Transverse colon (tissue), 4 donors: ENCODE measurements at places on chromosomes 11 and 22.

GRCh38 chr11:34273099-34273498 is 84.7 kb downstream of the ABTB2 start:
- no peak for DNase-seq

DNA sequence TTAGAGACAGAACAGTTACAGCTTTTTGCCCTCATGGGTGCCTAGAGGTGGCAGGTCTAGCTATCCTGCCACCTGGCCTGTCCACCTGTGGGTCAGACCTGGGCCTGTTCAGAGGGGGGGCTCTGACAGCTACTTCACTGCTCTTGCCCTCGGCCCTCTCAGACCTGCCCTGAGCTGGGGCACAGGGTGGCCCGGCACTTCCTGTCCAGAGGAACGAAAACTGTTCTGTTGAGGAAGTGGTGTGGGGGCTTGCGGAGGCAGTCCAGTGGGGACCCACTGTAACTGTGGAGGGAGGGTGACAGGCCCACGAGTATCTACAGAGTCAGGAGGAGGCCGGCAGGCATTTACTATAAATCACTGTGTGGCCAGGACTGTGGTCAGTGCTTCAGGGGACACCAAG is 16.2 kb downstream of the TESMIN start:
- DNase-seq = no peak

- no peak for DNase-seq
Observed at GRCh38 chr11:76214968-76215548, 8.8 kb upstream of the WNT11 start.

GRCh38 chr11:97332271-97332670 is 942.5 kb downstream of the JRKL start:
- DNase-seq = no peak

DNA sequence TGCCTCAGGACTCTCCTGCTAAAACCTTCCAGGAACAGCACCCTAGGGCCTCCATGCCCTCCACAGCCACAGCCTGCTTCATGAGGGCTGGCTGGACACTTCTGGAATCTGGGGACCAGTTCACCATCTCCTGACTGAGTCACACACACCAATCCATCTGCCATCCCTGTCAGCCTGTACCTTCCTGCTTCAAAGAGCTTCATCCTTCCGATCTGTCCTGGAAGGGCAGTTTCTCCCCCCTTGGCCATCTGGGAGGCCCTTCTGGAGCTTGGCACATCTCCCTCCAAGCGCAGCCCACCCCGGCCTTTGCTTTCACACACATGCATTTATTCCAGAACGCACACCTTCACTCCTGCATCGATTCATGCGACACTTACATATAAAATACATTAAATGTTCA is 13.0 kb downstream of the APBB1 start:
- DNase-seq = no peak

GRCh38 chr22:48369789-48370507 is 1457.7 kb downstream of the BRD1 start:
- peak; percentile 20 for DNase-seq

DNA sequence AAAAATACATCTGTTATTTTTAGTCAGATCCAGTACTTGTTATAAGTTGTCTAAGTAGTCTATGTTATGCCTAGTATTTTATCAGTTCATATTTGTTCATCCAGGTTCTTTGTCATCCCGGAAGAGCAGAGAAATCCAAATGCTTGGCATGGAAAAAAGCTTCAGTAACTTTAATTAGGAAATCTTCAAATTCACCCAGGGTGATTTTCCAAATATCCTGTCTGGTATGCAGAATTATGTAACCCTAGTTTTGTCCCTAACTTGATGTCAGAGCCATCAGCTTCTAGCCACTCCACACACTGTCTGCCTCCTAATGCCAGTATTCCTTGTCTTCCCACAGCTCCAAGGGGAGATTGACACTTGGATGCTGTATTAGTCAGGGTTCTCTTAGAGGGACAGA is 216.2 kb downstream of the ARHGAP42 start:
- no peak for DNase-seq

- no peak for DNase-seq
Observed at GRCh38 chr11:98107736-98108135, 913.0 kb upstream of the CNTN5 start.

DNA sequence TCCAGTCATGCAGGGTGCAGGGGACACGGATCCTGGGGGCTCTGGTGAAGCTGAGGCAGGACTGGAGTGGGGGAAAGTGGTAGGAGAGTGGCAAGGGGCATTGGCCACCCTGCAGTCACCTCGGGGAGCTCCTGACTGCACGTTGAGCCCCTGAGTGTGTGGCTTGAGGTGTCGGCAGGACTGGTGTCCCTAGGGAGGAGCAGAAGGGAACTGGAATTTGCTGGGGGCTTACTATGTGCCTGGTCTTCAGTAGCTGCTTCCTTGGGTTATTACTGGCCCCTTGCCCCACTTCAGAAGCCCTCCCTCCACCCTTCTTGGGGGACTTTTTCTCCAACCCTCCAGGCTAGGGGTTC is 31.5 kb downstream of the IFT27 start:
- DNase-seq = no peak

- DNase-seq = peak; percentile 39
Observed at GRCh38 chr22:24153353-24153752, 27.9 kb upstream of the SUSD2 start.

- no peak for DNase-seq
Observed at GRCh38 chr22:26905076-26905475, 247.7 kb downstream of the MIAT start.

- DNase-seq = no peak
Observed at GRCh38 chr11:9680028-9680427, 16.2 kb downstream of the SWAP70 start.

- DNase-seq = no peak
Observed at GRCh38 chr11:32427935-32428664, 7.2 kb downstream of the WT1 start.
